ENCODE measurements at places on chromosomes 16 and 17.

DNA sequence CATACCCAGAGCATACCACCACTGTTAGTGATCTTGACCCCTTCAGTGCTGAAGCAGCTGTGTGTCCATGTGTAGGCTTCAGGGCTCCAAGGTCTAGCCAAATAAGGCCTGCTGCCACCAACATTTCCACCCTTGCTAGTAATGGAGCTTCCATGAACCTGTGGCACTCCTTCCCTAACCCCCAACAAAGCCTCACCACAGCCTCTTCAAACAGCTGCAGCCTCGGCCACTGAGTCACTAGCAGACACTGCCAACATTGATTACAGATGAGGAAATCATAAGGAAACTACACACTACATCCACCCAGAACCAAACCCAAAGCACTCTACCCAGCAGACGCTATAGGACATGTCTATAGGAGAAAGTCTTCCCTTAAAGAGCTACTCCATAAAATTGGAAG is 610.7 kb downstream of the KCNJ2 start:
- peak; percentile 88 for DNase-seq

DNA sequence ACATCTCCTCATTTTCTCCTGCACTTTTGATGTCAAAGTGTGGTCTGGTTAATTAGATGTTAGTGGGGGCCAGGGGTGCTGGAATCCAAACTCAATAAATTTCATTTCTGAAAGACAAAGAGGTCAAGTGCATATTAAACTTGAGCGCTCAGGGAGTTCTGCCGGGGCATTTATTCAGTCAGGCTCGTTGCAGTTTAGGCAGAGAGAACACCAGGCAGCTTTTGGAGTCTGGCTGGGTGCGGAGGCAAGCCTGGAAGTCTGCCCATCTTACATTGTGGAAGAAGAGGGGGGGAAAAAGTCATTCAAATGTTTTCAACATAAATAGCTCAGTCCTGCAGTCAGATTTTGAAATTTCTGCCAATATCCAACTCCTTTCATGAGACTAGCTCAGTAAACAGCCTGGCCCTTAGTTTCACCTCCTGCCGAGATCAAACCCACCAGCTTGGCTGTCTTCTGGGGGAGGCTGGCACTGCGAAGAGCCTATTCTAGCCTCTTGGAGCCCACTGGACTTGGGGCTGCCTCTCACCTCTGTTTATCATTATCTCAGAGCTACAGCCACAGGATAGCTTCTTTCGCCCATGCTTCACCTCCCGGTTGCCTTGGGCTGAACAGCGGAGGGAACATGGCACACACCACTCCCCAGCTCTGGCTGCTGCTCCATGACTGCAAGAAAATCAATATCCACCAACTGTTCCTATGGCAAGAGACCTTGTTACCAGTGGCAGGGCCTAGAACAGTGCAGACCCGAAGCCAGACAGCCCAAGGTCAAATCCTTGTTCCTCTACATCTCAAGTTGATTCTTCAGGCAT is 177.4 kb upstream of the CDH5 start:
- no peak for DNase-seq

DNA sequence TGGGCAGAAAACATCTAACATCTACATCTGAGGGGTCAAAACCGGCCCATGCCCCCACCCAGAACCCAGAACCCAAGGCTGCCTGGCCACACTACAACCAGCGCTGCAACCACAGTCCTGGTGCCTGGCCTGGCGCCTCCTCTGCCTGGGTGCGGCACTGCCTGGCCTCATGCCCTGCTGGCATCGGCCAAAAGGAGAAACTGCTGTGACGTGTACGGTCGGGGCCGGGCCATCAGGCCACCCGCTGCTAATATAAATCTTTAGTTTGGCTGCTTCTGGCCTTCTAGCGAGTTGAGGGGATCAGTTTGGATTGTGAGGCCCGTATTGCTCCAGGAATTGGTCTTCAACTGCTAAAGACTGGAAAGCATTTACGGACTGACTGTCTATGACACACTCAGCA is 22.8 kb downstream of the TMEM204 start:
- no peak for DNase-seq

GRCh38 chr16:70745536-70746025 is 55.4 kb downstream of the VAC14 start:
- DNase-seq: no peak

DNA sequence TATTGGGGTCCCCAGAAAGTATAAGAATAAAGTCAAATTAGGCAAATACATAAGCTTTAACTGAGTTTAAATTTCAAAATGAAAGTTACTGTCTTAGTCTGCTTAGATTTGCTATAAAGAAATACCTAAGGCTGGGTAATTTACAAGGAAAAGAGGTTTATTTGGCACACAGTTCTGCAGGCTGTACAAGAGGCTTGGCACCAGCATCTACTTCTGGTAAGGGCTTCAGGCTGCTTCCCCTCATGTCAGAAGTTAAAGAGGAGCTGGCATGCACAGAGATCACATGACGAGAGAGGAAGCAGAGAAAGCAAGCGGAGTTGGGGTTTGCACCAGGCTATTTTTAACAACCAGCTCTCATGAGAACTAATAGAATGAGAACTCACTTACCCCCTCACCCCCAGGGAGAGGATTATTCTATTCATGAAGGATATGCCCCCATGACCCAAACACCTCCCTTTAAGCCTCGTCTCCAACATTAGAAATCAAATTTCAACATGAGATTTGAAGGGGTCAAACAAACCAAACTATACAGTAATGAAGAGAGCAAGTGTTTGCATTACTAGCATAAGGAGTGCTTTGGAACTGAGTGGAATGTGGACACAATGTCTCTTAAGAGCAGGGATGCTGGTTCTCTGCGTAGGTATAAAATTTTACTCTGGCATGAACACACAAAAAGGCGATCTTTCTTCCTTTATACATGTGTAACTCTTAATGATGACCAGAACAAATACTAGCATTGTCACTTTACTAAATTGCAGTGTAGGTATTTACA is 292.8 kb upstream of the PMFBP1 start:
- no peak for DNase-seq

GRCh38 chr17:9233271-9233599 is 211.9 kb downstream of the NTN1 start:
- no peak for DNase-seq

GRCh38 chr16:86508947-86509758 is 1.2 kb upstream of the FOXF1 start:
- peak; percentile 37 for DNase-seq

- no peak for DNase-seq
Measured at GRCh38 chr16:72654535-72654934, 393.4 kb downstream of the ZFHX3 start.

DNA sequence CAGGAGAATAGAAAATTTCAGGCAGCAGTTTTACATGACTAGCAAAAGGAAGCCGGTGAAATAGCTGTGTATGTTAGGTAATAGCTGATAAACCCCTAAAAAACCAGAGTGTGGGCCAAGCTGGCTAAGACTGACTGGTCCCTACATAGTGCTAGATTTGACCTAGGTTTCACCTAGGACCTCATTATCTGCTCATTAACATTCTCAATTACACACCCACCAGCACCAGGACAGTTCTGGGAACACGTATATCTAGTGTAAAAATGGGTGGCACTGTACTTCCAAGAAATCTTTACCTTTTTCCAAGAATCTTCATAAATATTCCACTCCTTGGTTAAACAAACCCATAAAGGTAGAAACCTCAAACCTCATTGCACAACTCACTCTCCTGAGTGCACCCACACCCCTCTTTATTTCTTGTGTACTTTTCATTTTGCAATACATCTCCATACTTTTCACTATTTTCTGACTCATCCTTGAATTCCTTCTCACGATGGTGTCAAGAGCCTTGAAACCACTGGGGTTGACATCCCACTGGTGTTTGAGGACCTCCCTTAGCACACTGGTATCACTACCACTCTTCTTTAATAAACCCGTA is 262.7 kb upstream of the KCNJ16 start:
- DNase-seq: no peak

DNA sequence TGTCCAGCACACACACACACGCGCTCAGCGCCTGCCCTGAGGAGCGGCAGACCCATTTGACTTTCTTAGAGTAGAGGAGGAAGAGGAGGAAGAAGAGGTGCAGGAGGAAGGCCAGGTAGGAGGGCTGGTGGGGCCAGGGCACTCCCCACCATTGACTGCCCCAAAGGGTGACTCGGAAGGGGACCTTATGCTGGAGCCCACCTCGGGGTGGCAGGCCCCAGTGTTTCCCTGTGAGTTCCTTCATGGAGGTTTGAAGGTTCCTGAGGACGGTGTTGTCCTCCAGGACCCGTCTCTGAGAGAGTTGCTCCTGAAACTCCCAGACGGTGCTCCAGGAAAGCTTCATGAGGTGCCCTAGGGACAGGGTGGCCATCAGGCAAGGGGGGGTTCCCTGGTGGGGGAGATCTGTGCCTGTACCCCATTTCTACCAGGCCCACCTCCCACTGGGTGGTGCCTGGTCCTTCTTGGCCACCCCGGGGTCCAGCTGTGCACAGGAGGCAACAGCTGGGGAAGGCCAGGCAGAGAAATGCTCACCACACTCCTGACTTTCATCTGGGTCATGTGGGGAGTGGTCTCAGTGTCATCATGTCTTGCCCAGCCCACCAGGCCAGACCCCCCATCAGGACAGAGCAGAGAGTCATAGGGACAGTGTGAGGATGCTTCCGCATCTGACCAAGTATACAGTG is 89.5 kb downstream of the TNFRSF13B start:
- DNase-seq: no peak

- DNase-seq: peak; percentile 10
Measured at GRCh38 chr17:5837055-5837491, 233.1 kb upstream of the WSCD1 start.

DNA sequence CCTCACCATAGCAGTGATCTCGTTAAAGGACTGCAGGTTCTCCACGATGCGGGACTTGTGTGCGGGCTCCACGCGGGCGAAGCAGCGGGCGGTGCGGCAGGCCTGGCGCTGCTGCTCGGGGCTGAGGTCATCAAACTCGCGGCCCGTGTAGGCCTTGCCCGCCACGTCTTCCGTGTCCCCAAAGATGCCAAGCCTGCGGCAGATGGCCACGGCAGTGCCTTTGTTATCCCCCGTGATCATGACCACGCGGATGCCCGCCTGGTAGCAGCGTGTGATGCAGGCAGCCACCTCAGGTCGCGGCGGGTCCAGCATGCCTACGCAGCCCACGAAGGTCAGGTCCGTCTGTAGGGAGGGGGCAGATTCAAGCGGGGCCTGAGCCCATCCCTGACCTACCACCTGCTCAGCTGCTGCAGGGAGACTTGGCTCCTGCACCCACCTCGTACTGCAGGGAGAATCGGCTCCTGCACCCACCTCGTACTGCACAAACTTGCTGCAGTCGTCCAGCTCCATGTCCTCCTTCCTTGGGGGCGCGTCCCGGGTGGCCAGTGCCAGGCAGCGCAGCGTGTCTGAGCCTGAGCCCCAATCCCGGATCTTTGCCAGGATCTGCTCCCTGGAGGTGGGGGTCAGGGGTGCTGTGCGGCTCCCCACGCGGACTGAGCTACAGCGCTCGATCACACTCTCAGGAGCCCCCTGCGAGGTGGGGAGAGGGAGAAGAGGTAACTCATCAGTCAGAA is 23.1 kb downstream of the ATP2A3 start:
- no peak for DNase-seq

- peak; percentile 57 for DNase-seq
Measured at GRCh38 chr17:27593232-27593856, 37.6 kb upstream of the LGALS9 start.

DNA sequence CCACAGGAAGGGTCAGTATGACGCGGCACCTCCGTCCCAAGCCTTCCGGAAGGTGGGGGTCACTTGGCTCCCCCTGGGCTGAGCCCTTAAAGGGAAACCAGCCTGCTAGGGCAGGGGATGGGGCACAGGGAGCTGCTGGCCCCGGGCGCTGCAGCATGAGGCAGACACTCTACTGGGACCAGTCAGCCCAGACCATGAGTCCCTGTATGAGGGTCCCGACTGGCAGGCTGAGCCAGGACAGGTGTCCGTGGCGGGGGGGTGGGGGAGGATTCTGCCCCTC is 43.4 kb upstream of the ZC3H18 start:
- DNase-seq: no peak

DNA sequence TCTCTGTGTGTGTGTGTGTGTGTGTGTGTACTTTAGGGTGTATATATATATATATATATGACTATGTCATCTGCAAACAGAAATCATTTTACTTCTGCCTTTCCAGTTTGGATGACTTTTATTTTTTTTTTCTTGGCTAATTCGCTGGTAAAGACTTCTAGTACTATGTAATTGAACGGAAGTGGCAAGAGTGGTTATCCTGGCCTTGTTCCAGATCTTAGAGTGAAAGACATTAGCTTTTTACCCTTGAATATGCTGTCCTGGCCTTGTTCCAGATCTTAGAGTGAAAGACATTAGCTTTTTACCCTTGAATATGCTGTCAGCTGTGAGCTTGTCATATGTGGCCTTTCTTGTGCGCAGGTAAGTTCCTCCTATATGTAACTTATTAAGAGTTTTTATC is 72.7 kb upstream of the MYOCD start:
- no peak for DNase-seq

DNA sequence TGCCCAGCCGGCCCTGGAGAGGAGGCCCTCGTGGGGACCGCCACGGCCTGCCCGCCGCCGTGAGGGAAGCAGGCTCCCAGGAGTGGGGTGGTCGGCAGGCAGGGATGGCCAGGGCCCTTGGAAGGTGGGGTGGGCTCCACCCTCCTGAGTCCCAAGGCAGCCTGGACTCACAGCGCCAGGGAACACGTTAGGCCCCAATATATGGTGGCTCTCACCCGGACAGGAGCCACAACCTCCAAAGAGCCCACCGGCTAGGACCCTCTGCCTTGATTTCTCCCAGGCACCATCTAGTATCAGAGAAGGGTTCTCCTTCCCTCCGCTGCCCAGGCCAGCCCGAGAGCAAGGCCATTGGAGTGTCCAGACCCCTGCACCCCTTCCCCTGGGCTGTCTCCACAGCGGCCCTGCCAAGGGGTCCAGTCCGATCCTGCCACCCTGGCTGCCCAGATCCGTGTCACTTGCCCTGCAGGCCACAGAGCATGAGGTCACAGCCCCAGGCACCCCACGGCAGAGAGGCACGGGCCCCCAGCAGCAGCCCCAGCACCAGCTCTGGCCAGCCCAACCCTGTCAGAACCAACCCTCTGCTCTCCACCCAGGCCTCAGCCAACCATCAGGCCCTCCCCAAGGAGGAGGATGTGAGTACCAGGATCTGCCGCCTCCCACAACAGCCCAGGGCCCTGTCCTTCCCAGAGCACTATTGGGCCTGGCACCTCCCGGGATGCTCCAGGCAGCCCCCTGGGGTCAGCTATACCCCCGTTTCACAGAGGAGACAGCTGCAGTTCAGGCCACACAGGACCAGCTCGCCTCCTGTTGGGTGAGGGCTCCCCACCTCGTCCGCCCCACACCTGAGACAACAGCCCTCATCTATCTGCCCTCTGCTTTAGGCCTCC is 1.1 kb upstream of the AXIN1 start:
- no peak for DNase-seq

DNA sequence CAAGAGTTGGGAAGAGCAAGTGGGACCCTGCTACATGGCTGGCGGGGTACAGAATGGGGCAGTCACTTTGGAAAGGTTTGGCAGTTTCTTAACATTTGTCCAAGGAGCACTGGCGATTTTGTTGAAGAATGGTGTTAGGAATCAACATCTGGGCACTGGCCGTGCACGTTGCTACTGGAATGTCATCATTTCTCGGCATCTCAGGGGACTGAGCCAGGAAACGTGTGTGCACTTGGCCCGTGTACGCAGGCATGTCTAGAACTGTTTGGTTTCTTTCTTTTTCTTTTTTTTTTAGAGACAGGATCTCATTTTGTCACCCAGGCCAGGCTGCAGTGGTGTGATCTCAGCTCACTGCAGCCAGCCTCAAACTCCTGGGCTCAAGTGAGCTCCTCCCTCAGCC is 17.3 kb upstream of the FOXK2 start:
- no peak for DNase-seq

Data from myocyte (in vitro differentiated cells).